ENCODE measurements at places on chromosomes 11 and 22.

DNA sequence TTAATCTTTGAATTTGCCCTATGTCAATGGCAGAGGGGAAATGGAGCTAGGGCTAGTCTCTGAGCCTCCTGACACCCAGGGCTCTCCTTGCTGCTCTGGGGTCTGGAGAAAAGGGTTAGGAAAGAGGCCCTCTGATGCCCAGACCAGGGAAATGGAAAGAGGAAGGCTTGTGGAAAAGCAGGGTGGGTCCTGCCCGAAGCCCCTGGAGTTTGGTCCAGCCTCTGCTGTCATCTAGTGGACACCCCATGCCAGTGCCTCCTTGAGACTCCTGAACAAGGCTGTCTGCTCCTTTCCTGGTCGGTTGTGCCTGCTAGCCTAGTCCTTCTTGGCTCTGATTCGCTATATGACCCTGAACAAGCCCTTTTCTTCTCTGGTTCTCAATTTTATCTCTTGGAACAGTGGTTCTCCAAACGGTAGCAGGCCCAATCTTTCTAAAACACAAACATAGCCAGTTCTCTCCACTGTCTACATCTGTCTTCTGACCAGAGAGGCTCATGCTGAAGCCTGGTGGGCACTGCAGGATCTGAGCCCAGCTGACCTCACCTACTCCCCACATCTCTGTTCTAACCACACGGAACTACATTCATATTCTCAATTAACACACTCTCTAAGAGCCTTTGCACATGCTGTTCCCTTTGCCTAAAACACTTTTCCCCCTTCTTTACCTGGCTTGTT is 8.8 kb upstream of the PLA2G3 start:
- DNase-seq = no peak

GRCh38 chr11:38612701-38613100 is 2014.7 kb upstream of the RAG2 start:
- DNase-seq = no peak

- DNase-seq = no peak
Measured at GRCh38 chr22:25395915-25396314, 168.6 kb upstream of the GRK3 start.

DNA sequence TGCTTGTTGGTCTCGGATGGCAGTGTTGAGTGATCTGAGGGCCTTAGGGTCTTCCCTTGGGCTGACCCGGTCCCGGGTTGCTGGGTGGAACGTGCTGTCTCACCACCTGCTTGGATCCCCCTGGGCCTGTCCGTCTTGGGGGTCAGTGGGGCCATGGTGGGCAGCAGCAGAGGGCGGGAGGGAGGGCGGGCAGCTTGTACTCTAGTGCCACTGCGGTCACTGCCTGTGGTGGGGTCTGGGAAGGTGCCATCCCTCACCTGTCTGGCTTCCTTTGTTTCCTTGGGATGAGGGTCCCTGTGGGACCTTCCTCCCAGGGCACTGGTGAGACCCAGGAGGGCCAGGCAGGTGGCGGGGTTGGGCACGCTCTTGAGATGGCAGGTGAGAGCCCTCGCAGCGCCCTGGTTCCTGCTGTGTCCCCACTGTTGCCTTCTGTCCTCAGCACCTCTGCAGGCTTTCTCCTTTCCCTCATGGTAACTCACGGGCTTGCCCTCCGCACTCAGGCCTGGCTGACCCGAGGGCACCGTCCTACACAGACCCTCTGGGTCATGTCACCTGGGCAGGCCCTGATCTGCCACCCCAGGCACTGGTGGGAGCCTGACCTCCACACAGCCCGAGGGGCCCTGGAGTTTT is 34.2 kb downstream of the TBC1D22A start:
- DNase-seq = no peak

- no peak for DNase-seq
Measured at GRCh38 chr11:67416416-67417335, 1.2 kb downstream of the CARNS1 start.

DNA sequence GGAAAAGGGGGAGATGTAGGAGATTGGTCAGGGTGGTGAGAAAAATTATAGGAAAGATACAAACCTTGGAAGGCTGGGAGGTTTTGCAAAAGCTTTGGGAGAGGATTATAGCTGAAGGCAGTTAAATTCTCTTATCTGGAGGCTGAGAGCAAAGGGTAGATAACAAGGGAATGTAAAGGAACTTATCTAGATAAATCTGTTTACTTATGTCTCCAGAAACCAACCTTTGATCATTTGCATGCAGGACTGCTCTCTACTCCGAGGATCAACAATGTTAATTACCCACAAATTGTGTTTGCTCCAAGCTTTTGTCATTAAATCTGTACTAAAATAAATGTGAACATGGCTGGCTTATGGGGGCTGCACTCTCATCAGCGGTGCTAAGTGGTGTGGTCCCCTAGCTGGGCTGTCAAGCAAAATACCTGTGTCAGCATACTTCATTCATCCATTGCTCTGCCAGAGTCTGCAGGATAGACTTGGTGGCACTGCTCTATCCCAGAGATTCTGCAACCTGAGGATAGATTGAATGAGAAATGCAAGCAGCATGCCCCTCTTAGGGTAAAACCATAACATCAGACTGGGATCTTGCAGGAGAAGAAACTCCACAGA is 1599.2 kb upstream of the TENM4 start:
- DNase-seq = no peak

DNA sequence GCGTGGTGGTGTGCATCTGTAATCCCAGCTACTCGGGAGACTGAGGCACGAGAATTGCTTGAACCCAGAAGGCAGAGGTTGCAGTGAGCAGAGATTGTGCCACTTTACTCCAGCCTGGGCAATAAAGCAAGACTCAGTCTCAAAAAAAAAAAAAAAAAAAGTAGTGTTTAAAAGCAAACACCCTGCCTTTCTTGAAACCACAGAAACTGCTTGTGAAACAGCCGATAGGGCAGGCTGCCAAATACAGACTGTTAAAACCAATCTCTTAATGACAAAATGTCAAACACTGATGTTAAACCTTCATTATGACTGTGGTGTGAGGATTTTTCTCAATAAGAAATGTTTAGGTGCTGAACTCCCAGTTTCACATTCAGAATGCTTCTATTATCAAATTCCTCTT is 27.3 kb downstream of the MARK2 start:
- peak; percentile 57 for DNase-seq

DNA sequence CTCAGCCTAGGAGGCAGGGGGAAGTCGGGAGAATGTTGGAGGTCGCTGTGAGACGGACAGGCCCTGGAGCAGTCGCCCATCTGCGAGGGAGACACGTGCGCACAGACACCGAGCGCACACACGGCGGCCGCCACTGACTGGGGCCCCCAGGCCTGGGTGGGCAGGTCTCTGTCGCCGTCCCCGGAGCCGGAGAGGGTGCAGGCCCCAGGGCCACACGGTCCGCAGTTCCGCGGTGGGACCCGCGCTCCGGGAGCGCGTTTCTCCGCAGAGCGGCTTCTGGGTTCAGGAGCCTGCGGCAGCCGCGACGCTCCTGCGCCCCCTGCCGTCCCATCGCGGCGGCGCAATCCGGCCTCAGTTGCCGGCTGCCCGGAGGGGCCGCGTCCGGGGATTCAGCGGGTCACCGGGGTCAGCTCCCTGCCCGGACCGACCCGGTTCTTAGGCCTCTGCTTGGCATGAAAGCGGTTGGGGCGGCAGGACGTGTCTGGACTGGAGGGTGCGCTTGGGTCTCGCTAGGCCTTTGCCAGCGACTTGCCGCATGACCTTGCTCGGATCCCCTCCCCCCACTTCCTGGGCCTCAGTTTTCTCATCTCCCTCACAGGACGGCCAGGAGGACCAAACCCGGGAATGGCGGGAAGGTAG is 31.2 kb downstream of the PDE2A start:
- peak; percentile 94 for DNase-seq

GRCh38 chr11:133021553-133021952 is 510.7 kb downstream of the OPCML start:
- DNase-seq = no peak

DNA sequence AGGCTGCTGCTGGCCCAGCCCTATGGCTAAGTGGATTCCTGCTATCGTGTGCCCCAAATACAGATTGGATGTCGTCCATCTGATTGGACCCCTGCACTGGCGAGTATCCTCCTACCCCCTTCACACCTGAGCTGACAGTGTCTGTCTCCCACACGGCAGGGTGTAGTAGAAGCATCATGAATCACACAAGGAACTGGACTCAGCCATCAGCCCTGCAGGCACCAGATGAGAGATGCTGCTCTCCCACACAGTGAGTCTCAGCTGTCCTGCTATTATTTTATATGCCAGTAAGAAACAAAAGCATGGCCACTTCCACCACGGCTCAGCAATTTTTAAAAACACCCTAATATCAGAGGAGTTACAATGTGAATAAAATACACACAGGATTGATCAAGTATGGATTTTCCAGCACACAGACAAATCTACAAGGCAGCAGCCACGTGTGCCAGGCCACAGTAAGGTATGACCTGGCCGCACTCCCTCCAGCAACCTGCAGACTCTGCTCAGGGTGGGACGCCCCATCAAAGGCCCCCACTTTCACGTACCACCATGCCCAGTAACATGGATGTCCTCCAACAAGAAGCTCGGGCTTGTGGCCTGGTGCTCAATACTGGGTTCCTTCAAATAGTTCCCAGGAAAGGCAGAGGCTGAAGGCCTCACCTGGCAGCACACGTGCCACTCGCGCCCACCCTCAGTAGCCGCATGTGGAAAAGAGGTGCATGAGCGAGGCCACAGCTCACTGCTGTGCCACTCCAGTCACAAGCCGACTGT is 16.4 kb upstream of the SLC25A1 start:
- DNase-seq = no peak

GRCh38 chr22:39283322-39284141 is 35.9 kb downstream of the RPL3 start:
- DNase-seq = no peak

GRCh38 chr22:34096770-34097169 is 176.5 kb upstream of the LARGE1 start:
- no peak for DNase-seq

DNA sequence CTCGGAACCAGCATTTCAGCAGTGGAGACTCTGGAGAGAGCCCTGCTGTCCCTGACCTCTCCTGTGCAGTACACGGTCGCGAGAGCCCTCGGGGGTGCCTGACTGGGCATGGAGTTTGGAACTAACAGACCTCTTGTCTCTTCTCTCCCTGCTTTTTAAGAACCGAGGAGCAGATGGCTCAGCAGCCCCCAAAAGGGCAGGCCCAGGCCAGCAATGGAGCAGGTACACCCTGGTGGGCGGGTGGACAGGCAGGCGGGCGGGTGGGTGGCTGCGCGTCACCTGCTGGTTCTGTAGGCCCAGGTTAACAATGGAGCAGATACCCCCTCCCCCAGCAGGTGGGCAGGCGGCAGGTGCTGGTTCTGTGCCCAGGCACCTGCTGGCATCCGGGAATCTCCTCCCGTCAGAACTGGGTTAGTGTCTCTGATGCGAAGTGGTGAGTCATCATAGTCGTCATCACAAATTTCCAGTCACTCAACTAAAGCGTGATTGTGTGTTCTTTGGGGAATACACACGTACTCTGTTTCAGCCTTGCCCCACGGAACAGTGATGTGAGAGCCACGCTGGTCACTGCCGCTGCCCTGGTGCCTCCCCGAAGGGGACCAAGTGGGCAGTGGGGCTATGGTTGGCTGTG is 41.1 kb downstream of the GRAMD4 start:
- no peak for DNase-seq

- DNase-seq = no peak
Measured at GRCh38 chr11:90856790-90857189, 633.9 kb upstream of the CHORDC1 start.

- no peak for DNase-seq
Measured at GRCh38 chr11:96105944-96106343, 182.0 kb upstream of the MTMR2 start.

GRCh38 chr22:46803031-46803880 is 40.8 kb downstream of the TBC1D22A start:
- peak; percentile 83 for DNase-seq

- no peak for DNase-seq
Measured at GRCh38 chr11:71498091-71498490, 29.0 kb upstream of the KRTAP5-7 start.

DNA sequence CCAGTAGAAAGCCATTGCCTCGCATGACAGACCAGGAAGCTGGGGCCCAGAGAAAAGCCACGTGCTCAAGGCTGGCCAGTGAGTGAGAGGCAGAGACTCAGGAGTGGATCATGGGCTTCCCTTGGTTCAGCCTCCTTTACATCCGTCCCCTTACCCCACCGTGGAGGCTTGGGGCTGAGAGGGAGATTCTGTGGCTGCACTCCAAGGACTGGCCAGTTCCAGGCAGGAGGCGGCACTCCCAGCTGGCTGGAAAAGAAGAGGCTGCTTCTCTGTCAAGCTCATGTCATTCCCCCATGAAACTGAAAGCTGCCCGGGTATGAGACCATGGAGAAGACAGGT is 6.6 kb upstream of the ASCL2 start:
- DNase-seq = no peak

GRCh38 chr11:36238036-36238631 is 51.1 kb downstream of the COMMD9 start:
- DNase-seq = no peak

DNA sequence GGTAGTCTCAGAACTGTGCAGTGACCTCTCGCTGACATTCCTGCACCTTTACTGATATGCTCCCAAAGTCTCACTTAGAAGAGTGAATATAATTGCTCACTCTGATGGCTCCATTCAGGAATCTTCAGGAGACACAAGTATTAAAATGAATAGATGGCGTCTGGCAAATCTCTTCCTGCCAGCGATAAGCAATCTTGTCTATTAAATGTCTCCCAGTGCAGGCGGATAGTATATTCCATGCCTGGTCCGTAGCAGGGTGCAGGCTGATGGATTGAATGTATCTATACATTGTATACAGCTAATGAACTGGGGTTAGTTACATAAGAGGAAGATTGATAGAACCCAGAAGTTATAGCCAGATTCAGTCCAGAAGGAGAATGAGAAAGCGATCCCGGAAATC is 575.3 kb downstream of the NTM start:
- no peak for DNase-seq

GRCh38 chr11:97687111-97687510 is 1297.3 kb downstream of the JRKL start:
- DNase-seq = no peak

GRCh38 chr11:43920598-43921419 is 21.6 kb upstream of the C11orf96 start:
- DNase-seq = no peak

DNA sequence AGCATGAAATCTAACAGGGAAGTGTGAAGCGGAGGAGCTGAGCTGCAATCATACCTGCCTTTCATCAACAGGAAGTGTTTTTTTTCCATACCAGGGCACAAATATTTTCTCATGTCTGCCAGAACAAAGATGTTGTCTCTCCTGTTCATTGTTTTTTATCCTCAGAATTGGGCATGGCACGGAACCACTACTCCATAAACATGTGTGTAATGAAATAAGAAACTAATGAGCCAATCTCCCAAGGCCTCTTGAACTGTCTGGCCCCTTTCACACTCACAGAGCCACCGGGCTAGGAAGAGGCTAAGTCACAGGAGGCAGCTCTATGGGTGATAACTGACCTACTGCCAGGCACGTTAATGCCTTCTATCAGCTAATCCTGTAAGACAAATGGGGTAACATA is 124.4 kb downstream of the ETS1 start:
- no peak for DNase-seq

- no peak for DNase-seq
Measured at GRCh38 chr11:69356703-69357457, 62.9 kb downstream of the MYEOV start.

- no peak for DNase-seq
Measured at GRCh38 chr22:38222797-38223119, 21.0 kb downstream of the MAFF start.

GRCh38 chr22:23094695-23095681 is 24.7 kb downstream of the GNAZ start:
- no peak for DNase-seq

- DNase-seq = no peak
Measured at GRCh38 chr11:74007691-74008372, 1.1 kb downstream of the UCP3 start.

Data from GM12892 (cell line).